ENCODE measurements at places on chromosomes 6 and 20. TPM values are rescaled to one million over a fixed set of nuclear protein-coding genes. Genes with fewer than 3 reads are reported as not detected.

DNA sequence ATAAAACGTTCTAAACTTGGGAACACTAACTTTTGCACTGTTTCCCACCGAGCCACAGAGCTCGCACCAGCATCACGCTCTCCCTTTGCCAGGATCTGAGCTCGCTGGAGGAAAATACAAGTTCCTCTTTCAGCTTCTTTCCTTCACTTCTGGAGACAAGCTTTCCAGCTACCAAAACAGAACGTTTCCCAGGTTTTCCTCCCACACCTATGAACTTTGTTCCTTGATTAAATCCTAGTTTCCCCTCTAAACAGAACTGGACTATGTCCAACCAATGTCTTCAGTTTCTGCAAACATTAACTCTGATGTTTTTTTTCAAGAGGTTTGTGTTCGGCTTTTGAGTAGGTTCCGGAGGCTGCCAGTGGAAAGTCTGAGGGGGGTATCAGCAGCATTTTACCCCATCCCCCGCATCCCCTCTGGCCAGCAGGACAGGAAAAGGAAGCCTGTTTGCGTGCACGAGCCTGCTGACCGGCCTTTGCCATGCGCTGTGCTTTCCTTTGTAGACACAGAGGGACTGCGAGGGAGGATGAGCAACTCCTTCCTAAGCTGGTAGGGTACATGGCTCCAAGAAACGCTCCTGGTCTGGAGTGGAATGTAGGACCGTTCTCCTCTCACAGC lies 135.5 kb downstream of the LY86 start:
- H3K27me3 ChIP-seq = no peaks in the 10 kb centered on the region
- H3K36me3 ChIP-seq = no peaks in the 10 kb centered on the region
- peak overlapping the region; percentile 80 for H3K27ac ChIP-seq

- no peaks in the 10 kb centered on the region for H3K27me3 ChIP-seq
- DNase-seq = no peak
- no peaks in the 10 kb centered on the region for H3K36me3 ChIP-seq
- no peak overlapping the region for H3K4me3 ChIP-seq
Measured at GRCh38 chr20:15603978-15604805, 969.1 kb downstream of the KIF16B start.

GRCh38 chr6:117265410-117266256 lies at the start of gene VGLL2:
VGLL2 (plus strand) TSS chr6:117265558; CDS start chr6:117265764, 206 bp downstream.
- peaks cover 23% of the 10 kb centered on the region for H3K4me1 ChIP-seq
- H3K27ac ChIP-seq = no peak within 1 kb of the TSS
- H3K27me3 ChIP-seq = peaks cover 4% of the 10 kb centered on the region
- peak; percentile 82 for DNase-seq

- H3K27me3 ChIP-seq = no peaks in the 10 kb centered on the region
- H3K4me1 ChIP-seq = peaks cover under 1% of the 10 kb centered on the region
- H3K4me3 ChIP-seq = no peak overlapping the region
- no peaks in the 10 kb centered on the region for H3K36me3 ChIP-seq
- no peak for DNase-seq
- H3K27ac ChIP-seq = peak overlapping the region; percentile 10
Measured at GRCh38 chr20:48761023-48761785, 66.6 kb downstream of the PREX1 start.

- H3K4me3 ChIP-seq = no peak overlapping the region
- peaks cover 61% of the 10 kb centered on the region for H3K36me3 ChIP-seq
- DNase-seq = no peak
- no peaks in the 10 kb centered on the region for H3K27me3 ChIP-seq
- H3K4me1 ChIP-seq = no peaks in the 10 kb centered on the region
- H3K27ac ChIP-seq = no peak overlapping the region
Measured at GRCh38 chr6:157879873-157880254, 56.8 kb downstream of the SNX9 start.

- H3K36me3 ChIP-seq = no peaks in the 10 kb centered on the region
- H3K4me3 ChIP-seq = no peak overlapping the region
- H3K27me3 ChIP-seq = no peaks in the 10 kb centered on the region
- H3K4me1 ChIP-seq = no peaks in the 10 kb centered on the region
- H3K27ac ChIP-seq = no peak overlapping the region
Measured at GRCh38 chr6:29426654-29427053, 11.9 kb downstream of the OR12D1 start.

GRCh38 chr20:51382986-51383821 lies 159.3 kb downstream of the NFATC2 start:
- H3K27ac ChIP-seq = no peak overlapping the region
- H3K4me3 ChIP-seq = no peak overlapping the region
- H3K4me1 ChIP-seq = peaks cover 12% of the 10 kb centered on the region
- H3K36me3 ChIP-seq = no peaks in the 10 kb centered on the region
- no peak for DNase-seq

- no peaks in the 10 kb centered on the region for H3K27me3 ChIP-seq
- H3K27ac ChIP-seq = no peak overlapping the region
- H3K4me1 ChIP-seq = peaks cover 11% of the 10 kb centered on the region
- no peak overlapping the region for H3K4me3 ChIP-seq
Measured at GRCh38 chr6:55773620-55774216, 101.7 kb downstream of the BMP5 start.

DNA sequence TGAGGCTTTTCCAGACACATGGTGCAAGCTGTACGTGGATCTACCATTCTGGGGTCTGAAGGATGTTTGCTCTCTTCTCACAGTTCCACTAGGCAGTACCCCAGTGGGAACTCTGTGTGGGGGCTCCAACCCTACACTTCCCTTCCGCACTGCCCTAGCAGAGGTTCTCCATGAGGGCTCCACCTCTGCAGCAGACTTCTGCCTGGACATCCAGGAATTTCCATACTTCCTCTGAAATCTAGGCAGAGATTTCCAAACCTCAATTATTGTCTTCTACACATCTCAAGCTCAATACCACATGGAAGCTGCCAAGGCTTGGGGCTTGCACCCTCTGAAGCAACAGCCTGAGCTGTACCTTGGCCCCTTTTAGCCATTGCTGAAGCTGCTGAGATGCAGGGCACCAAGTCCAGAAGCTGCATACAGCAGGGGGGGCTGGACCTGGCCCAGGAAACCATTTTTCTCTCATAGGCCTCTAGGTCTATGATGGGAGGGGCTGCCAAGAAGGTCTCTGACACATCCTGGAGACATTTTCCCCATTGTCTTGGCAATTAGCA lies 11.6 kb downstream of the PDSS2 start:
- H3K36me3 ChIP-seq = no peaks in the 10 kb centered on the region
- H3K4me3 ChIP-seq = no peak overlapping the region
- H3K27ac ChIP-seq = no peak overlapping the region
- no peak for DNase-seq

DNA sequence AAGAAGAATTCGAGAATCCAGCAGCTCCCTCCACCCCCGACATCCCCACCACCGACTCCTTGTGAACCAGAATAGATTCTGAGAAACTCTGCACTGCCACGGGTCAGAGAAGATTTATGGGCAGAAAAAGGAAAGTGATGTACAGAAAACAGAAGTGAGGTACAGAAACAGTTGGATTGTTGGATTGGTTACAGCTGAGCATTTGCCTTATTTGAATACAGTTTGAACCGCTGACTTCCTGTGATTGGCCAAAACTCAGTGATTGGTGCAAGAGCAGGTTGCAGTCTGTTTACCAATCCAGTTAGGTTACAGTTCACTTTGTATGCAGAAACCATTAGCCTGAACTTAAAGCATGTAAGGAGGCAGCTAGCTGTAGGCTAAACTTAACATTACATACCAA lies 131.2 kb upstream of the HDDC2 start:
- no peaks in the 10 kb centered on the region for H3K27me3 ChIP-seq
- no peaks in the 10 kb centered on the region for H3K4me1 ChIP-seq
- H3K36me3 ChIP-seq = no peaks in the 10 kb centered on the region
- DNase-seq = no peak
- H3K27ac ChIP-seq = no peak overlapping the region
- H3K4me3 ChIP-seq = no peak overlapping the region

GRCh38 chr6:12049165-12049564 lies 37.1 kb downstream of the HIVEP1 start:
- no peaks in the 10 kb centered on the region for H3K36me3 ChIP-seq
- no peak for DNase-seq
- H3K4me1 ChIP-seq = peaks cover 21% of the 10 kb centered on the region

GRCh38 chr20:45445805-45446562 lies 23.6 kb upstream of the WFDC2 start:
- no peak for DNase-seq
- H3K27me3 ChIP-seq = no peaks in the 10 kb centered on the region
- H3K4me3 ChIP-seq = no peak overlapping the region
- no peak overlapping the region for H3K27ac ChIP-seq
- H3K4me1 ChIP-seq = no peaks in the 10 kb centered on the region

- H3K27ac ChIP-seq = no peak overlapping the region
- no peaks in the 10 kb centered on the region for H3K27me3 ChIP-seq
- H3K4me1 ChIP-seq = no peaks in the 10 kb centered on the region
- no peak for DNase-seq
- no peak overlapping the region for H3K4me3 ChIP-seq
- H3K36me3 ChIP-seq = no peaks in the 10 kb centered on the region
Measured at GRCh38 chr6:138999949-139000725, 12.1 kb upstream of the REPS1 start.

DNA sequence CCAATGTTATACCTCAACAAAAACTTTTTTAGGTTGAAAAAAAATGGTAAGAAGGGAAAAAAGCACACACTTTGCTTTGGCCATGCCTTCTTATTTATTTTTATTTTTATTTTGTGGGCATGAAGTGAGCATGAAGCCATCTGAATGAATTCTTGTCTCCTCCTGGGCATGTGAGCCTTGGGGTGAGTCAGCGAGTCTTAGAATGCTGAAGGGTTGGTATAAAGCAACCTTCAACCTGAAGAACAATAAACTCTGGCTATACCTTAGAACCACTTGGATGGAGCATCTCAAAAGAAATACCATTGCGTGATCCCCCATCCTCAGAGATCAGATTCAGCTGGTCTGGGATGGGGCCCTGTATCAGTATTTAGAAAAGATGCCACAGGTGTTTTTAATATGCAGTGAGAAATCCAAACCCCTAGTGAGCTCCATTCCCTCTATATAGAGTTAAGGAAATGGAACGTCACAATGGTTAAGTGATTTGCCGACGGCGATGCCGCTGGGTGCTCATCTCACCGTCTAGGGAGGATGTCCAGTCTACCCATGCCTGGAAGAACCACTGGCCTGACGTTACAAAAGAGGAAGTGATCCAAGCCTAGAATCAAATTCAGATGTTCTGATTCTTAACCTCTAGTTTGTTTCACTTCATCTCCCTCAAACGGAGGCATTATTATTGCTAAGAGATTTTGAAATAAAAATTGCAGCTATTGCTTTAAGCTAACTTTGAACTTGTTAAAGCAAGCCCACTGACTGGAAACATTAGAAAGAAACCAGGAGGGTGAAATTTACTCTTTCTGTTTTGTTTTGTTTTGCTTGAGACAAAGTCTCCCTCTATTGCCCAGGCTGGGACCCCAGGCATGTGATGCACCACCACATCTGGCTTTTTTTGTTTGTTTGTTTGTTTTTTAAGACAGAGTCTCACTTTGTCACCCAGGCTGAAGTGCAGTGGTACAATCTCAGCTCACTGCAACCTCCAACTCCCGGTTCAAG lies 67.1 kb downstream of the EDN1 start:
- H3K36me3 ChIP-seq = no peaks in the 10 kb centered on the region
- no peaks in the 10 kb centered on the region for H3K4me1 ChIP-seq
- DNase-seq = no peak
- no peaks in the 10 kb centered on the region for H3K27me3 ChIP-seq

- peak overlapping the region; percentile 80 for H3K4me3 ChIP-seq
- peaks cover 6% of the 10 kb centered on the region for H3K27me3 ChIP-seq
- no peaks in the 10 kb centered on the region for H3K36me3 ChIP-seq
- H3K27ac ChIP-seq = peak overlapping the region; percentile 88
- peaks cover 22% of the 10 kb centered on the region for H3K4me1 ChIP-seq
- DNase-seq = no peak
Measured at GRCh38 chr6:84228198-84228543, 728 bp upstream of the CEP162 start.

DNA sequence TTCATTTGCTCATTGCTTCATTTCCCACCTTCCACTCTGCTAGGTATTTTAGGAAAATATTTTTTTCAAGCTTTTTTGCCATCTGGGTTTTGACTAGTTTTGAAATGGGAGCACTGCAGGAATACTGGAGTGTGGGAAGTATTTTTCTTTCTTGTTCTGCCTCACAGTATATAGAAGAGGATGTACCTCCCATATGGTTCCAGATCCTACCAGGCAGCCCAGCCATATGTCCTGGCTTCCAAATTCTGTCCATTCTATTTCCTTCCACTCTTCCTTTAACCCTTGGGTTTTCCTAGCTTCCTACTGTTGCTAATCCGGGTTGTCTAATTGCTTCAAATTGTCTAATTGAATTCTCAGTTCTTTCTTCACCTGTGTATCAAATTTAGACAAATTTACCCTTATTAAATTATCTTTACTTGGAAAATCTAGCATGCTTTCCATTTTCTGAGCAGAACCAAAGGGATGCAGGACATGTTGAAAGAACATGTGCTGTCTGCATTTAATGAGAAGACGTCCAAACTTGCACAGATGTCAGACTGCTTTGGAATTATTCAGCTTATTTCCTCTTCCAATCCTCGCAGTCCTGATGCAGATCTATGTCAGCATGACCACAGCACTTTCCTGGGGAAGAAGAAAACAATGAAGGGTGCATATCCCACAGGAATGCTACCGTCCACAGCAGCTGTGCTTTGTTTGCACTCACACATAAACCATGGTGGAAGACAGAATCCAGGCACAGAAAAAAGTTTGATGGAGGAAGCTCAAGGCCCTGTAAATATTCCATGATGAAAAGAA lies 1273.9 kb upstream of the MAP3K7 start:
- H3K4me3 ChIP-seq = no peak overlapping the region
- no peak overlapping the region for H3K27ac ChIP-seq
- DNase-seq = no peak
- H3K36me3 ChIP-seq = no peaks in the 10 kb centered on the region

GRCh38 chr20:10925767-10926166 lies 252.0 kb upstream of the JAG1 start:
- no peak overlapping the region for H3K27ac ChIP-seq
- no peak for DNase-seq
- H3K27me3 ChIP-seq = no peaks in the 10 kb centered on the region
- H3K4me3 ChIP-seq = no peak overlapping the region
- no peaks in the 10 kb centered on the region for H3K36me3 ChIP-seq
- peaks cover 4% of the 10 kb centered on the region for H3K4me1 ChIP-seq

DNA sequence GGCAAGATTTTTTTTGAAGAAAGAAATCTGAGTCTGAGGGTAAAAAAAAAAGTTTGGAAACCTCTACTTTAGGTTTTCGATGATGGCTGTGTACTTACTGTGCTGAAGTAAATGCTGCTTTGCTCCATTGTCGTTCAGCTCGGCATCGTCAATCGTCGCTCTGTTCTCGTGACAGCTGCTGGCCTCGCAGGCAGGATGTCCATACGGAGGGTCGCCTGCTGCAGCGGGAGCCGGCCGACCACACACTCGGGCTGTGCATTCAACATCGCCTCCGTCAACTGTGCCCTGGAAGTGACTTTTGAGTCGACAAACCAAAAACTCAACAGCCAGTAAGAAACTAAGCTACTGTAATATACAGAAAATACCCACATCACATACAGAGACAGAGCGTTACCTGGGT lies 53.1 kb upstream of the SMOC2 start:
- no peak for DNase-seq
- no peaks in the 10 kb centered on the region for H3K27me3 ChIP-seq
- peaks cover 13% of the 10 kb centered on the region for H3K4me1 ChIP-seq
- H3K36me3 ChIP-seq = no peaks in the 10 kb centered on the region
- no peak overlapping the region for H3K4me3 ChIP-seq

The ZNF343 gene
- total RNA-seq = 19.5 TPM

The ZNF311 gene
- 0.65 TPM for total RNA-seq

The COMMD7 gene
- total RNA-seq = 31.2 TPM

The SIRPB2 gene
- 6.6 TPM for total RNA-seq

The LRRC73 gene
- total RNA-seq = 1.4 TPM

The SPTLC3 gene
- 3.1 TPM for total RNA-seq

The CGA gene
- not detected for total RNA-seq

The SLC17A1 gene
- total RNA-seq = not detected

The TMEM74B gene
- 1.7 TPM for total RNA-seq

The ANKRD66 gene
- not detected for total RNA-seq

The EPB41L1 gene
- total RNA-seq = 28.1 TPM

The SIRPG gene
- not detected for total RNA-seq

The TOX2 gene
- total RNA-seq = 35.3 TPM
